Effector CD8-positive, alpha-beta T cell (primary cell): ENCODE measurements at places on chromosomes 12 and 14.

GRCh38 chr14:26281280-26281998, 316.4 kb downstream of the NOVA1 start:
- no peak for DNase-seq

- no peak for DNase-seq
Observed at GRCh38 chr12:47212701-47213039, 132.9 kb upstream of the AMIGO2 start.

GRCh38 chr12:127588249-127588648, 678.7 kb upstream of the TMEM132C start:
- DNase-seq: no peak

- DNase-seq: no peak
Observed at GRCh38 chr12:76859611-76860010, 19.2 kb downstream of the CSRP2 start.

- DNase-seq: no peak
Observed at GRCh38 chr14:90239139-90239538, 17.2 kb upstream of the PSMC1 start.

- DNase-seq: no peak
Observed at GRCh38 chr12:57745485-57745881, 644 bp downstream of the TSPAN31 start.

- no peak for DNase-seq
Observed at GRCh38 chr12:50519353-50519752, 14.6 kb downstream of the DIP2B start.
